ENCODE measurements at places on chromosomes 5 and 9.

- DNase-seq = no peak
These were observed 15.2 kb downstream of the FNBP1 start for GRCh38 chr9:130027533-130028365.

GRCh38 chr9:103881419-103881818 is 212.7 kb upstream of the SMC2 start:
- DNase-seq = no peak

GRCh38 chr9:14030375-14031059 is 283.4 kb downstream of the NFIB start:
- no peak for DNase-seq

- DNase-seq = no peak
These were observed 61.4 kb upstream of the CKMT2 start for GRCh38 chr5:81171769-81172168.

- DNase-seq = no peak
These were observed 8.0 kb downstream of the SPARC start for GRCh38 chr5:151678713-151679112.

DNA sequence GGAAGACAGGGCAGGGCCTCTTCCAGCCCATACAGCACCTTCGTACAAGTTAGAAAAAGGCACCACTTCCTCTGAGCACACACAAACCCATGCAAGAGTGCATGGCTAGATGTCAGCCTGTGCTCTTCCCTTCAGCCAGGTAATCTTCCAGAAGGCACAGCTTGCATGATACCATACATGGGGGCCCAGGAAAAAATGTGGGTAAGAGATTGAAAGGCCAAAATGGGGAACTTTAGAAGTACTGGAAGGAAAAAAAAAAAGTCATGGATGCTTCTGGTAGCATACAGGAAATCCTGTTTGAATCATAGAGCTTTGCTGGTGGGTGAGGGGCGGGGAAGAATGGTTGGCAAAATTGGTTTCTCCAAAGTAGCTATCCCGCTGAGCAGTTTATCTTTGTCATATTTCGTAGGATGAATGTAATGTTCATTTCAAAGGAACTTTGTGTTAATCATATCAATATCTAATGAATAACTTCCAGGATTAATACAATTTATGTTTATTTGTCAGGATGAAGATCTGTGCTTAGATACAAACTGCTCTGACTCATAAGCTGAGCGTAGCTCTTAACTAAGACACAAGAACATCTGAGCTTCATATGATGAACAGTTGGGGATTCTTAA is 78.2 kb upstream of the MAP3K1 start:
- DNase-seq = no peak

GRCh38 chr9:16825971-16826625 is 44.4 kb downstream of the BNC2 start:
- DNase-seq = no peak

GRCh38 chr5:81256766-81257165 is 23.6 kb downstream of the CKMT2 start:
- no peak for DNase-seq

- no peak for DNase-seq
These were observed 21.2 kb upstream of the PCSK5 start for GRCh38 chr9:75869236-75869635.
